Germinal center (tissue), 1 donor: ENCODE measurements at places on chromosomes 7 and 10.

DNA sequence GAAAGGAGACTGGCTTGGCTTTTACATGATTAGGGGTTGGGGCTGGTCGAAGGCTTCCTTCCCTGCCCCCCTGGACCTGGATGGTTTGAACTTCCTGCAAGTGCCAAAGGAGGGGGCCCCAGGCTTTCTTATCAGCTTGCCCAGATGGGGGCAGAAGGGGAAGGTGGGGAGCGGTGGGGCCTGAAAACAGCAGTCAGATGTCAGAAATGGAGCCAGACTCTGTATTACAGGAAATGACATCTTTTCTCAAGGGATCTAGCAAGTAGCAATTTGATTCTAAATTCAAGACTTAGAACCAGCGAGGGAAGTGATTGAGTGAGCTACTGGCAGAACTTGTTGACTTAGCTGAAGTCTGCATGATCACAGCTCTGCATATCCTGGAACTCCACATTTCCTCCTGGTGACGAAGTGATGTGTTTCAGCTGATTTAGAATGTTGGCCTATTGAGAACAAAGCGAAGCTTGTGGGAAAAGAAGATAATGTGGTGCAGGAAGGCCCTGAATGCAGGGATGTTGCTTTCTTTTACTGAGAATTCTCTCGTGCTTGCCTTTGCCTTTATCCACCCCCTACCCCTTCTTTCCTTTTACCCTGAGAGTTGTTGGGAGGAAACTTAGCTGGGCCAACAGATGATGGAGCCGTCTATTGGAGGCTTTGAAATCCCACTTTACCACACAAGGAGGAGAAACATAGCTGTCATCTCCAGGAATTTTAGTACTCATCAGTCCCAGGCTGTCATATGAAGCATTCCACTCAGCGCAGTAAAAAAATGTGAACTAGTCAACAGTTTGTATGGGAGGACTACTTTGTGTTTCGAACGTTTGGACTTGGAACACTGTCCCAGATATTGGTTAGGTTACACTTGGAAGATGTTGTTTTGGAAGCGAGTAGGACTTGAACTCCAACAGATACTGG is 43.2 kb downstream of the CCNY start:
- peak; percentile 84 for DNase-seq

GRCh38 chr7:129110258-129110981 is 34.1 kb upstream of the TSPAN33 start:
- DNase-seq = no peak

DNA sequence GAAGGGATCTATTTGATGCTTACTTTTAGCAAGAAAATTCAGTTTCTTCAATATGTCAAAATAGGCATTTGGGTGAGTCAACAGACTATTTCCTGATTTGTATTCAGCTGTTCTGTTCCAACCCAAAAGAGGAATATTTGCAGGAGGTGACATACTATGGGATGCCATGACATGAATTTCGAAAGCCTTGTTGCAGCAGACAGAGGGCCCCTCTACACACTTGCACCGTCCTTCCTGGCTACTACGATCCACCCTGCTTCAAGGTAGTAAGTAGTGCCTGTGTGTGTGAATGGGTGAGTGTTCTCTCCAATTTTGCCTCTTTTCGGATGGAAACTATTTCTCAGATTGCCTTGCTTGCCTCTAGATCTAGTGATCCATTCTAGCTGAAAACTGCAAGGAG is 413.0 kb upstream of the ADARB2 start:
- no peak for DNase-seq

DNA sequence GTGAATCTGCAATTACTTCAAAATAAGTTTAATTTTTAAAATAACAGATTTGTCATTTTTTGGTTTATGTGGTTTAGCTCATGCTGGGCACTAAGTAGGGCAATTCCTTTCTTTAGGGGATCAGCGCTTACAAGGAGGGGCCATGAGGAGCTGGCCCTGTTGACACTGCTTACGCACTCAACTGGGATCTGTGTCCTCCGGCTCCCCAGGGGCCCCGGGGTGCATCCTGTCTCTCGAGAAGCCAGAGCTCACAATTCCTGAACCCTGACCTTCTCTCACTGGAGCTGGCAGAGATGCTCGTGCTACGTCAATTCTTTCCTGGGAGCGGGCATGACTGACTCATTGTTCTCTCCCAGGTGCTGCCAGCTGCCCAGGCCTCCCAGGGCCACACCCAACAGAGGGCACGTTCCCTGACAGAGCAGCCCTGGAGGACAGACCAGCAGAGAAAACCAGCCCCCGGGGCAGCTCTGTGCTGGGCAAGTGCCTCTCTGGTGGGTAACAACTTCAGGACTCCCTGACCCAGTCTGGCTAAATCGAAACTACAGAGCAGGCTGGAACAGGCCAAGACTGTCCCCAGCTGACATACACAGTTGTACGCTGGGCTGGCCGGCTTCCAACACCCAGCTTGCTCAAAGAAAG is 36.8 kb downstream of the CTBP2 start:
- no peak for DNase-seq

- DNase-seq = no peak
Measured at GRCh38 chr10:48792121-48792520, 107.4 kb downstream of the WDFY4 start.

DNA sequence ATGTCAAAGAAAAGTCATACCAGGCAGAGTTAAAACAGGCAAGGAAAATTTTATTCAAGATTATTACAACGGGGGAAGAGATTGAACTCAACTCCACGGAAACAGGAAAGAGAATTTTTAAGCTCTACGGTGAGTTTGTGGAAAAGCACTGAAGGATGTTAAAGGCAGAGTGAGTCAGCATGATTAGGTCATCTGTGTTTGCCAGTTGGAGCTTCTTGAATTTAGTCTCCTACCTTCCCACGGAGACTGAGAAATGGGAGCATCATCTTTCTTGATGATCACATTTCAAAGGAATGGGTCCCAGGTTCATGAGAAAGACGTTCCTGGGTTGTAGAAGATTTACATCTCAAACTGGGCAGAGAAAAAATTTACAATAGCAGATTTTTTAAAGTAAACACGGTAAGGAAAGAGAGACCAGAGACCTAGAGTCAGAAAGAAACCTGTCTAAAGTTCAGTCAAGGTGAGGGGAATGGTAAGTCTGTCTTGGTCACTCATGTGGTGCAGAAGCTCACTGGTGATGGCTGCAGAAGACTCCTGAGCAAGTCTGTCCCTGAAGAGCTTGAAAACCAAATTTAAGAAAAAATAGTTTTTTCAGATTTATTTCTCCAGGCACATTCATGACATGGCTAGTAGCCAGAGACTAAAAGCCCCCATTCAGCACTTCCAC is 516.9 kb upstream of the LRRN3 start:
- DNase-seq = no peak

DNA sequence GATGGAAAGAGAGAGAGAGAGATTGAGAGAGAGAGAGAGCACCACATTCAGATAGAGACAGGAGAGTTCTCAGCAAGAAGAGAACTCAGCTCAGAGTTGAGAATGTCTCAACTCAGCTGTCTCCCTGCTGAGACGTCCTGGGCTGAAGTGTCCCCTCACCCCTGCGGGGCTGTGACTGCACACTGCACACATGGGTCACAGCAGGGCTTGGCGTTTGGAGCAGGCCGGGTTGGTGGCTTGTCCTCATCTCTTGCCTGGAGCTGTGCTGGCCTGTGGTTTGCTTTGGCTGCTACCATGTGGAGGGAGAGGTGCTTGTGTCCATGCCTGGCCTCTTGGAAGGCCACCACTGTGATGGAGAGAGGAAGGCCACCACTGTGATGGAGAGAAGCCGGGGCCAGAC is 167.9 kb downstream of the RNF216 start:
- DNase-seq = no peak

DNA sequence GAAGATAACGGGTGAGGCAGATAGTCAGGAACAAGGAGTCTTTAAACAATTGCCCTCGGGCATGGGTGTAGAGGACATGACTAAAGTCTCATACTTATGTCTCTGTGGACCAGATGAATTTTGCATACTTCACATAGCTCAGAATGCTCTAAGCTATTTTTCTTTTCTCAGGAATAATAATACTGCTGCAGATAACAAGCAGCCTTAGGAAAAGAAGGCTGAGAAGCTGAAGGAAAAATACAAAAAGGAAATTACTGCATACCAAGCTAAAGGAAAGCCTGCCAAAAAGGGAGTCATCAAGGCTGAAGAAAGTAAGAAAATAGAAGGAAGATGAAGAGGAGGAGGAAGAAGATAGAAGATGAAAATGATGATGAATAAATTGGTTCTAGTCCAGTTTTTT is 13.4 kb upstream of the ERCC6 start:
- no peak for DNase-seq

DNA sequence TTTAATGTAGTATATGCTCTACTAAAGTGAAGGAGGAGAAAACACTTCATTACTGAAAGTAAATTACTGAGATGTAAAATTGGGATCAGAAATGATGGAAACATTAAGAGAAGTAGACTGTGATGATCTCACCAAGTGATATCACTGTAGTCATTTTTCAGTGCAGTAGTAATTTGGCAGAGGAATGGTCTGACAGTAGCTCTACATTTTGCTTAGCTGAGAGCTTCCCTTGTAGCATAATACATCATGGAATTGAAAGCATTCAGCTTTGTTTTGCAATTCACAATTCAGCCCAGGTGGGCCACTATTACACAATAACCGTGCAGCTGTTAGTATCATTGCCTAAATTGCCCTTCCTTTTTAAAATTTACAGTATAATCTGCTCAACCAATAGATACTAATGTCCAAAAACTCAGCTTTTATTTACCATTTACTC is 19.4 kb upstream of the CABCOCO1 start:
- DNase-seq = no peak

- DNase-seq = no peak
Measured at GRCh38 chr7:82729172-82730030, 285.8 kb upstream of the CACNA2D1 start.

- DNase-seq = no peak
Measured at GRCh38 chr10:63920926-63921325, 399.7 kb downstream of the REEP3 start.

- DNase-seq = no peak
Measured at GRCh38 chr7:48042636-48043035, 7.3 kb downstream of the C7orf57 start.

DNA sequence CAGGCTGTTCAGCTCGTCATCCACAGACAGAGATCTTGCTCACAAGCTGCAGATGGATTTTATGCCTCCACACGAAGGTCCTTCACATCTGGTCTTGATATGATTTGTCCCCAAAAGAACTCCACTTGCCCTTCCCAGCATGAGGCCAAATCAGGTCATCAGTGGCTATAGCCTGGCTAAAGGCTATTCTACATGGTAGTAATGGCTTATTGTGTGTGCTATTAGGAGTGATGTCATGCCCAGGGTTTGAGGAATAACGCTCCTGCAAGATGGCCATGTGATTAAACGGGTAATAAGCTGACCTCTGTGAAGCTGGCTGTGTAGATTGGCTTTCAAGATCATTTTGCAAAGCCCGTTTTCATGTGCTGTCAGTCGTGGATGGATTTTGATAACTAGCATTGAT is 313.8 kb downstream of the FRMD4A start:
- DNase-seq = no peak

DNA sequence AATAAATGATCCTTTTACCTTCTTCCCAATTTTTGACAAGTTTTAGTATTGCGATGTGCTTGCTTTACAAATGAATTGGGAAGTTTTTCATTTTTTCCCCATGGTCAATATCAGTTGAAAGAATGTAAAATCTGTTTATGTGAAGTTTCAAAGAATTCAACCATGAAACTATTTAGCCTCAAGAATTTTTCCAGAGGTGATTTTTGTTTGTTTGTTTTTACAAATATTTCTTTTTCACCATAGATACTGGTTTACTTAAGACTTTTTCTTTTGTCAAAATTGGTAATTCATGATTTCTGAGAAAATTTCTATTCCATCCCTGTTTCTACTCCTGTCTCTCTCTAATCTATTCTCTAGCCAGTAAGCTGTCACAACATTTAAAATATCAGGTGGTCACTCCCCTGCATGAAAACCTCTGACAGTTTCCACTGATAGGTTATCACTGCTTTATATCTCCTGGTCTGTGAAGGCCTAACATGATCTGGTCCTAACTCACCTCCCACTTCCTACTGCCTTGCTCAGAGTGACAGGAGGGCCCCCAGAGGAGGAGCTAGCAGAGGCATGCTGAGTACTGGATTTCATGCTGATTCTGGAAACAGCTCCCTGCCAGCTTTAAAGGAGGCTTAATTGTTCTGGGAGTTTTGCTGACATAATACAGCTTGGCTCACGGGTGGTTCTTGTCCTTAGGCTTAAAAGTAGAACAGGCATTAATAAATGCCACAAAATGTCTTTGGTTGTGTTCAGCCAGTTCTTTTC is 7.6 kb upstream of the ARMS2 start:
- no peak for DNase-seq

- DNase-seq = no peak
Measured at GRCh38 chr7:19932549-19933249, 159.3 kb upstream of the TMEM196 start.
